ENCODE measurements at places on chromosomes 16 and 17.
A peak's percentile ranks its signal among the peaks of the same experiment; 100 is the strongest.

DNA sequence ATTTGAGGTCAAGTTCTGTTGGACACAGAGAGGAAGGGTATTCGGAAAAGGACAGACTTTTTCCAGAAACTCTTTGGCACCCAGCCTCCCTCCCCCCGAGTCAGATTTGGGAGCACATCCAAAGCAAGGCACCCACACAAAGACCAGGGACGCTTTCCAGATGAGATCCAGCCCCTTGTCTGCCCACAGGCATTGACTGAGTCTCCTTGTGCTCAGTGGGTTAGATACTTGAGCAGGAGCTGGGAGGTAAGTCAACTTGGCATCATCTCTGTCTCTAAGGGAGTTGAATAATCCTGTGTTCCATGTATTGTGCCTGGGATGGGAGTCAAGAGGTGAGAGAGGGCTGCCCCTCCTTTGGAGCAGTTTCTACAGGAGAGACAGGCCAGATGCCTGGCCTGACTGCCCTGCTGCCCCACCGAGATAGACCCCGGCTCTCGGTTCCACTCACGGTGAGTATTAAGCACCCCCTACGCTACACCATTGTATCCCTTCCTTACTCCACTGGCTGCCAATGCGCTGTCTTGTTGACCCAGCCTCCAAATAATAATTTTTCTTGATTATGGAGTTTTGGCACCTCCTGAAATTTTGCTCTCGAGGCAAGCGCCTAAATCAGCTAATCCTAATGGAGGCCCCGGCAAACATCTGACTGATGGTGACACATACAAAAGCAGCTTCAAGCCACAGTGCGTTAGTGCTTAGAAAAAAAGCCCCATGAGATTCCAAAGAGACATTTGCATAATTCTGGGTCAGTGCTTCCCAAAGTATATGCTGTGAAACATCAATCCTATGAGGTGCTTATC lies 29.6 kb upstream of the MAP3K14 start:
- no peak for DNase-seq

GRCh38 chr17:29219378-29220047 lies 27.1 kb upstream of the CRYBA1 start:
- DNase-seq: peak; percentile 87

GRCh38 chr17:38320482-38320881 lies 23.3 kb downstream of the GPR179 start:
- no peak for DNase-seq

DNA sequence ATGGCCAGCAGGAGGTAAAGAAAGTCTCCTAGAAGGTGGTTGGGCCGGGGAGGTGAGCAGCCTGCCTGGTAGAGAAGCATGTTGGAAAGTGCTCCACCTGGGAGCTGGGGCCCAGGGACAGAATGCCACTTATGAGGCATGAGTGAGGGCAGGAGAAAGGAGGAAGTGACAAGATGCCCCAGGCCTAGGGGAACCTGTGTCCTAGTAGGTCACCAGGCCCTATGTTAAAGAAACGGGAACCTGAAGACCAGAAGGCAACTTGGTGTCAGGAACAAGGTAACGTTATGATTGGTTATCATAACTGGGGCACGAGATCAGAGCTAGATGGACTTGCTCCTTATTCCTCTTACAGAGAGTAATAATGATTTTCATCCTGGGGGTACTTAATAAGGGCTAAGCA lies 34.3 kb downstream of the PITPNC1 start:
- DNase-seq: no peak

DNA sequence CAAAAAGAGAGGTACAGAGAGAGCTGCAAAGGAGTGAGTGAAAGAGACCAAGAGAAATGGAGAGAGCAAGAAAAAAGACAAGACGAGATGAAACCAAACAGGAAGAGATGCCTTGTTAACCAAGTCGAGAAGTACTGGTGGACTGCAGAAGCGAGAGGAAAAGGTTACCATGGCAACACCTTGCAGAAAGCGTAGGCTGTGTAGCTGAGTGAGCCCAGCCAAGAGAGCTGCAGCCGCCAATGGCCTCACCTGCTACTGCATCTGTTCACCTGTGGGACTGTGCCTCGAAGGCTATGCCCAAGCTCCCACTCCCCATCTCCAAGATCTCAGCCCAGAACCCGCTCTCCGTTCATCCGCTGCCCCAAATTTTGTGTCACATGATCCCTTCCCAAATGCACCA lies 161.3 kb downstream of the SLC39A11 start:
- no peak for DNase-seq

- DNase-seq: peak; percentile 32
These were observed 338.0 kb downstream of the WWOX start for GRCh38 chr16:78437352-78437968.

GRCh38 chr17:78934681-78935418 lies 9.7 kb upstream of the TIMP2 start:
- DNase-seq: no peak

DNA sequence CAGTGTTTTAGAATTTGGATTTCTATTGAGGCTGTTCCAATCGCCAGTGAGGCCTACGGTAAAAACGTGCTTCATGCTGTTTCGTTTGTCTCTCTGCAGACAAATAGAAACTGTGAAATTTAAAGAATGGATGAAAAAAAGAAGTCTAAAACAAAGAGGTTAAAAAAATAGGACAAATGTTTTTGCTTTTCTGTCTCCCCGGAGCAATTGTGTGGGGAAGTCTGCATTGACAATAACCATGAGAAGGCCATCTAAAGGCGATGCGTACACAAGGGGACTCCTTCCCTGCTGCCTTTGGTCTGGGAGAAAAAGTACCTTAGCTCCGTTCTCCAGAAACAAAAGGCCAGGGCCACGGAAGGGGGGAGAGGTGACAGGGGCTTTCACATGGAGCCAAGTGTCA lies 4.6 kb upstream of the ZFHX3 start:
- DNase-seq: no peak

- DNase-seq: no peak
These were observed 11.4 kb upstream of the DOC2B start for GRCh38 chr17:192666-193425.

DNA sequence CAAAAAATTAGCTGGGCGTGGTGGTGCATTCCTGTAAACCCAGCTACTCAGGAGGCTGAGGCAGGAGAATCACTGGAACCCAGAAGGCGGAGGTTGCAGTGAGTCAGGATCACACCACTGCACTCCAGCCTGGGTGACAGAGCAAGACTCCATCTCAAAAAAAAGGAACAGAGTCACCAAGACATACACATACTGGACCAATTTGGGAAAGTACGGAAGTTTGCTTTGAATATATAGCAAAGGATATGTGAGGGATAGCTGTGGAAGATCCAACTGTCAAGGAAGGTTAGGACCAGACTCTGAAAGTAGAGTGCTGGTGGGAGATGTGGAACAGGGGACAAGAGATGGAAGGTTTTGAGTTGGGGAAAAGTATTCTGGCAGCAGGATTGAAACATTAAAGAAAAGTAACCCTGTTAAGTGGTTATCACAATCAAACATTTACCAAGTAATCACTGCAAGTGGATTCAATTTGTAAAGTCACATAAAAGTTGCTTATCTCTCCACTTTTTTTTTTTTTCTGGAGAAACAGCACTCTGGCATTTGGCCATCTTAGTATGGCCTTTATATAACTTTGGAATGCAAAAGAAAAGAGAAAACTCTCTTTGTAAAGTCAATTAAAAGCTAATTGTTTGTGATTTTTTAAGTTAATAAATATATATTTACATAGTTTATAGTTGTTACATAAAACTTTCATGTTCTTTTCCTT lies 259.4 kb upstream of the TBX2 start:
- DNase-seq: no peak

DNA sequence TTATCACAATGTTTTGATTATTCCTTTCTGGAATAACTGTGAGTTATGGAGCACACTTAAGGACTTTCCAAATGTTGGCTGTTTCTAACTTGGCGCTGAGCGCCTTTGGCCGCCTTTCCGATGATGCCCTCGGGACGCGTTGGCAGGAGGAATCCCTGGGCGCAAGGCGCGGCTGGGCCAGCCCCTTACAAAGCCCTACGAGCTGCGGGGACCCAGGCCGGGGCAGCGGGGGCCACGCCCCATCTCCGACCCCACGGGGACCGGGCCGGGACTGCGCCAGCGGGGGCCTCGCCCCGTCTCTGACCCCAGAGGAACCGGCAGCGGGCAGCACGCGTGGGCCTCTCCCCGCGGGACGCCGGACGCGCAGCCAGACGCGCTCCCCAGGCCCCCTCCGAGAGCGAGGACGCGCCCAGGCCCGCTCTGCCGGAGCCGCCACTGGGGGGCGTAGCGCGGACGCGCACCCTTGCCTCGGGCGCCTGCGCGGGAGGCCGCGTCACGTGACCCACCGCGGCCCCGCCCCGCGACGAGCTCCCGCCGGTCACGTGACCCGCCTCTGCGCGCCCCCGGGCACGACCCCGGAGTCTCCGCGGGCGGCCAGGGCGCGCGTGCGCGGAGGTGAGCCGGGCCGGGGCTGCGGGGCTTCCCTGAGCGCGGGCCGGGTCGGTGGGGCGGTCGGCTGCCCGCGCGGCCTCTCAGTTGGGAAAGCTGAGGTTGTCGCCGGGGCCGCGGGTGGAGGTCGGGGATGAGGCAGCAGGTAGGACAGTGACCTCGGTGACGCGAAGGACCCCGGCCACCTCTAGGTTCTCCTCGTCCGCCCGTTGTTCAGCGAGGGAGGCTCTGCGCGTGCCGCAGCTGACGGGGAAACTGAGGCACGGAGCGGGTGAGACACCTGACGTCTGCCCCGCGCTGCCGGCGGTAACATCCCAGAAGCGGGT lies at the start of gene GAA:
TSS of gene GAA (plus strand) at position 571 of the 935 bp plus-strand sequence. CDS start 3,006 bp downstream, outside the sequence.
- peak; percentile 84 for DNase-seq

DNA sequence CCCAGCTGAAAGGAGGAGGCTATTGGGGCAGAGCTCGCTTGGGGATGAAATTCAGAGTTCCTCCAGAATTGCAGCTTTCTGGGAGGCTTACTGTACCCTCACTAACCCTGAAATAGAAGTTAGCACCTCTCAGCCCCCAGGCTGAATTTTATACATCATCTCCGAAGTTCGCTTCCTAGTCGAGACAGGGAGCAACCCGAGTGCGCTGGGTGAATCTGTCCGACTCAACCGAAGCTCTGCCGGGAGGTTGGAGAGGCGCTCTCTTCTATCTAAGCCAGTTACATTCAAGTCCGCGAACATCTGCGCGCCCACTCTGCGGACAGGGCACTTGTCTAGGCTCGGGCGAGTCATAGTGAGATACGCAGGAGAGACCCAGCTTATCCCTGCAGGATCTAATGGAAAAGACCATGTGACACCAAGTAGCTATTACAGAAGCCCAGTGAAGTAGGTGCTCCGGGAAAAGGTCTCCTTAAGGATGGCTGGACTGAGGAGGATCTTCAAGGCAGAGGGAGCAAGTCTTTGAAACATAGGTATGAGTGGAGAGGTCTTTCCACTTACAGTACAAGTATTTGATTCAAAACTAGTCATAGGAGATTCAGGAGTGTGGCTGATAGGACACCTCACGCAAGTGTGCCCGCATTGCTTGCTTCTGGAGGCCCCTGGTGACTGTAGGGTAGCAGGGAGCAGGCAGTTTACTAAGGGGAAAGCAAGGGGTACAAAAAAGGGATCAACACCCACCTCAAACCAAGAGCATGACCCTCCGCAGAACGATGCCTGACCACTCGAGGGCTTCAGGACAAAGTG lies 646 bp upstream of the HES7 start:
- DNase-seq: peak; percentile 74

GRCh38 chr17:14297161-14297851 lies 3.6 kb upstream of the HS3ST3B1 start:
- DNase-seq: no peak

- no peak for DNase-seq
These were observed 85.0 kb downstream of the SNX29 start for GRCh38 chr16:12061336-12062055.

DNA sequence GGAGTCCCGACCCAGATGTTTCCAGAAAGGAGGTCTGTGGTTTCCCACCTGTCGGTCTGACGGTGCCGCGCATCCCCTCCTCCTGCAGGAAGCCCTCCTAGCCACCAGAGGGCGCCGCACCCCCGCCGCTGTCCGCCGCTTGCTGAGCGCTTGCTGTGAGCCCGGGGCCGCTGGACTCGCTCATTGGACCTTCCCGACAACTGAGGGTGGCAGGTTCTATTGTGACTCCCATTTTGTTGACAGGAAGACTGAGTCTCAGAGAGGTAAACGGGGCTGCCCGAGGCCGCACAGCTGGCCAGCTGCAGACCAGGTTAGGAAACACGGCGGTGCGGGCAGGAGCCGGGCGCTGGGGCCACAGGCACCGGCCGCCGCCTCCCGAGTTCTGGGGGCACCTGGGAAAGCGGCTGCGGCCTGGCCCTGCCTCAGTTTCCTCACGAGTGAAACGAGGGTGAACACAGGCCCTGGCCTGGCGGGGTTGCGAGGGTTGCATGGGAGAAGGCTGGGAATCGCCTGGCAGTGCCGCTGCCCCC lies 191.1 kb upstream of the CIBAR2 start:
- DNase-seq: no peak

DNA sequence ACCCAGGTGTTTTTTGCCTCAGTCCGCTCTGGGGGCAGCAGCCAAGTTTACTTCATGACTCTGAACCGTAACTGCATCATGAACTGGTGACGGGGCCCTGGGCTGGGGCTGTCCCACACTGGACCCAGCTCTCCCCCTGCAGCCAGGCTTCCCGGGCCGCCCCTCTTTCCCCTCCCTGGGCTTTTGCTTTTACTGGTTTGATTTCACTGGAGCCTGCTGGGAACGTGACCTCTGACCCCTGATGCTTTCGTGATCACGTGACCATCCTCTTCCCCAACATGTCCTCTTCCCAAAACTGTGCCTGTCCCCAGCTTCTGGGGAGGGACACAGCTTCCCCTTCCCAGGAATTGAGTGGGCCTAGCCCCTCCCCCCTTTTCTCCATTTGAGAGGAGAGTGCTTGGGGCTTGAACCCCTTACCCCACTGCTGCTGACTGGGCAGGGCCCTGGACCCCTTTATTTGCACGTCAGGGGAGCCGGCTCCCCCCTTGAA lies 2.1 kb upstream of the C17orf107 start:
- no peak for DNase-seq

- DNase-seq: no peak
These were observed 628.5 kb downstream of the MAF start for GRCh38 chr16:78972006-78972405.

GRCh38 chr16:73864868-73865267 lies 431.7 kb upstream of the PSMD7 start:
- no peak for DNase-seq

DNA sequence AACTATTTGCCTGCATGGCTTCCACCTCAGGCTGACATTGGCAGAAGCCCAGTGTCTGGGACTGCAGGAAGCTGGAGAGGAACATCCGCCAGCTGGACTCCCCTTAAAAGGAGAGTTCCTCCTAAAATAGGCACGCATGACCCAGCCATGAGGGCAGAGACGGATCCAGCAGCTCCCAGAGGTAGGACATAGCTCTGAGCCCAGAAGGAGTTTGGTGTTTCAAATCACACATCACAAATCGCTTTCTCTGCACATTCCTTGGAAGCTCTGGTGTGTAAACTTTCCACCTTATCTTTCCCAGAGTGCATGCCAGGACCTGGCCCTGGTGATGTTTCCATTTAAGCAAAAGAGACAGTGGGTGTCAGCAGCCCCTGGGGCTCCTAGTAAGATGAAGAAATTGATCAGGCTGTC lies 231.1 kb upstream of the CDH5 start:
- no peak for DNase-seq

- DNase-seq: peak; percentile 87
These were observed 2.3 kb upstream of the ACTG1 start for GRCh38 chr17:81514739-81515529.

GRCh38 chr17:68656666-68657065 lies 55.5 kb upstream of the FAM20A start:
- DNase-seq: no peak
